Endothelial cell (in vitro differentiated cells): ENCODE measurements at places on chromosomes 13 and 19.

DNA sequence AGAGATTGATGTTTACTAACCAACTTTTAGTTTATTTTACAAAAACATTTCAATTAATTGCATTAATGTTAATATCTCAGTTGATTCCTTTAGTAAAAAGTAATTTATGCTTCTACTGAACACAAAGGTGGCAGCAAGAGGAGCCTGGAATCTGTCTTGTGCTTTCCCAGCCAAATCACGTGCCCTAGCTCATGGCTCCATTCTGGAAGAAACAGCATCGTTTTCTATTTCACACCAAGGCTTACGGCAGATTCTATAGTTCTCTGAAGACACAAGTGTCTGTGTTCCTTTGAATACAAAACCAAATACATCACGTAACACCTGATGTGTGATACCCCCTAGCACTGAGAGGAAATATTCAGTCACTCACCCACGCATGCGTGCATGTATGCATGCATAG, 346.1 kb upstream of the MIR17HG start:
- H3K27me3 ChIP-seq: no peaks in the 10 kb centered on the region
- H3K4me3 ChIP-seq: no peak overlapping the region
- no peaks in the 10 kb centered on the region for H3K36me3 ChIP-seq
- no peak for DNase-seq
- H3K4me1 ChIP-seq: no peaks in the 10 kb centered on the region
- H3K27ac ChIP-seq: no peak overlapping the region

DNA sequence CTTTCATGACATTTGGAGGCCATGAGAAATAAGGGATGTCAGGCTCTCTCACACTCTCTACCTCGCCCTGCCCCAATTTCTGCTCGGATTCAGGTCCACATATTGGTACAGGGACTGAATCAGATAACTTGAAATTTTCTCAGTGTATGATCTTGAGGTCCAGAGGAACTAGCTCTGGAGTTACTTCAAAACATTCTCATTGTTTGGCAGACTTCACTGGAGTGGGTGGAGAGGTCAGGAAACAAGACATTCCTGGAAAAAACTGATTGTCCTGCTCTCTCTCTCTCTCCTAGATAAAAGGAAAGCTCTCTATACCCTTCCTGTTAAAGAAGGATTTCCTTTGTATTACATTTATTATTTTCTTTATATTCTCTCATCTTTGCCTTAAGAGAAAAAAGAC, 428.1 kb upstream of the DACH1 start:
- peak; percentile 5 for DNase-seq
- no peak overlapping the region for H3K4me3 ChIP-seq
- H3K4me1 ChIP-seq: peaks cover 30% of the 10 kb centered on the region
- peaks cover 3% of the 10 kb centered on the region for H3K36me3 ChIP-seq
- H3K27ac ChIP-seq: peak overlapping the region; percentile 93
- H3K27me3 ChIP-seq: peaks cover 3% of the 10 kb centered on the region

- H3K36me3 ChIP-seq: no peaks in the 10 kb centered on the region
- no peak overlapping the region for H3K27ac ChIP-seq
- no peak for DNase-seq
- H3K27me3 ChIP-seq: no peaks in the 10 kb centered on the region
- no peaks in the 10 kb centered on the region for H3K4me1 ChIP-seq
- no peak overlapping the region for H3K4me3 ChIP-seq
Measured at GRCh38 chr13:34243403-34243802, 425.5 kb downstream of the RFC3 start.

DNA sequence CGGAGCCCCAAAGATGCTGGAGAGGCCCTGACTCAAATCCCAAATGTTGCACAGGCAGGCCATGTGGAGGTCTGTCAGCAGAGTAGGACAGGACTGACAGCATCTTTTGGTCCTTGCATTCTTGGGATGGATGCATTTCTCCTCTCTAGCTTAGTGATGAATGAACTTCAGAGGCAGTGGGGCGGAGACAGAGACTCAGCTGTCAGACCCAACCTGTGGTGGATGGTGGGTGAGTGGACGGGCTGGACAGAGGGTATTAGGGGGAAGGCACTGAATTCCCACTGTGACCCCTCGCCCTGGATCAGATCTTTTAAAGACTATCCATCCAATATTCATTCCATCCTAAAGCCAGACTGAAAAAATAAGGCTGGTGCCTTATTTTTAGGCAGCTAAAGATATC, 39.3 kb upstream of the GJB6 start:
- no peaks in the 10 kb centered on the region for H3K4me1 ChIP-seq
- no peak overlapping the region for H3K4me3 ChIP-seq
- peaks cover 1% of the 10 kb centered on the region for H3K27me3 ChIP-seq
- no peaks in the 10 kb centered on the region for H3K36me3 ChIP-seq
- no peak for DNase-seq

GRCh38 chr19:3536429-3537100, 2.4 kb upstream of the TEKTIP1 start:
- H3K27ac ChIP-seq: no peak overlapping the region
- peaks cover 2% of the 10 kb centered on the region for H3K4me1 ChIP-seq
- no peak for DNase-seq

GRCh38 chr13:33550885-33551284, 265.3 kb upstream of the STARD13 start:
- H3K36me3 ChIP-seq: no peaks in the 10 kb centered on the region
- no peak overlapping the region for H3K27ac ChIP-seq
- H3K4me1 ChIP-seq: no peaks in the 10 kb centered on the region
- DNase-seq: no peak
- H3K4me3 ChIP-seq: no peak overlapping the region
- no peaks in the 10 kb centered on the region for H3K27me3 ChIP-seq
